Muscle of leg (tissue), 16 donors: ENCODE measurements at places on chromosomes 11 and 22. TPM values are rescaled to one million over a fixed set of nuclear protein-coding genes. Genes with fewer than 3 reads are reported as not detected.

The GAL3ST3 gene
- 0.80 TPM for total RNA-seq

DNA sequence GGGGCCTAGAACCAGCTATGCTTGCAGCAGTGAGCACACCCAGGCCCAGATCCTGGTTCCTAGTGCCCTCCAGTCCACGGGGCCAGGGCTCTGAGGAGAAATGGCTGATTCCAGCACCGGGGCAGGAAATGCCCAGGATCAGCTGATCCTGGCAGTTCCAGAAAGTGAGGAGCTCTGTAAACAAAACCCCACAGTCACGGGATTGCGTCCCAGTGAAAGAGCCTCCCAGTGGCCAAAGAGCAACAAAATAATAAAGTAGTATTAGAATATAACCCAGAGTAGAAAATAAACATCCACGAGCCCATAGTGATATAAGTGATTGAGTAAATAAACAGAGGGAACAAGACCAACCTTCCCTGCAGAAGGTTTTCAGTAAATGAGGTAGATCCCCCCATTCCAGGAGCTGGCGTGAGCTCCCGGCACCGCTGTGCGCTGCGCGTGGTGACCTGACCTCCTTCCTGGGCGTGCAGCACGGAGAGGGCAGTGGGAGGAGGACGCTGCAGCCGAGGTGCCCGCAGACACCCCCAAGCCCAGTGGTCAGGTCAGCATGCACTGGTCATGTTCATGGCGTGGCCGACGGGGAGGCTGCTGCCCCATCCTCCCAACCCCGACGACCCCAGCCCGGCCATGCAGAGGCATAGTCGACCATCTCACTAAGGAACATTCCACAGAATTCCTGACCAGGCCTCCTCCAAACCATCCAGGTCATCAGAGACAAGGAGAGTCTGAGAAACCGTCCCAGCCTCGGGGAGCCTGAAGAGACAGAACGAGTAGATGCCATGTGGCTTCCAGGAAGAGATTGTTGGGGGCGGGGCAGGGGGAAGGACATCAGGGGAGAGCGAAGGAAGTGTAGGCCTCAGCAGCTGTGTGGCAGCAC lies 19.8 kb downstream of the PTDSS2 start:
- peak; percentile 72 for DNase-seq

The RFPL1 gene
- not detected for total RNA-seq

DNA sequence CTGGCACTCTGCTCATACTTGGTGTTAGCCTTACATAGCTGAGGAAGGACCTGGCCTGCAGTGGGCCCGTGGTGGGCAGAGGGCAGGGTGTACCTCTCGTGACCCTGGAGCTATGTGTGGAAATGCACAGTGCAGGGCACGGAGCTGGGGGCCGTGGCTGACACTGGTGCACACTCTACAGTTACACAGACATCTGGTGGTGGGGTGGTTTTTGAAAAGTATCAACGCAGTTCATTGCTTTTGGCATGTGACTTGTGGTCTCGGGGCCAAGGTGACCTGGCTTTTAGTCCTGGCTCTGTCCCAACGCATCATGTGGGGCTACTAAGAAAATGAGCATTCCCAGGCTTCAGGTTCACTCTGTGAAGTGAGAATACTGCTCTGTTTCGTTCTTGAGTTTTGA lies 553.6 kb downstream of the NTM start:
- no peak for DNase-seq

- peak; percentile 32 for DNase-seq
These were observed 184.3 kb upstream of the CTSC start for GRCh38 chr11:88521799-88522201.

The OR6T1 gene
- total RNA-seq, result not detected
